ENCODE measurements at places on chromosomes 13 and 19.

DNA sequence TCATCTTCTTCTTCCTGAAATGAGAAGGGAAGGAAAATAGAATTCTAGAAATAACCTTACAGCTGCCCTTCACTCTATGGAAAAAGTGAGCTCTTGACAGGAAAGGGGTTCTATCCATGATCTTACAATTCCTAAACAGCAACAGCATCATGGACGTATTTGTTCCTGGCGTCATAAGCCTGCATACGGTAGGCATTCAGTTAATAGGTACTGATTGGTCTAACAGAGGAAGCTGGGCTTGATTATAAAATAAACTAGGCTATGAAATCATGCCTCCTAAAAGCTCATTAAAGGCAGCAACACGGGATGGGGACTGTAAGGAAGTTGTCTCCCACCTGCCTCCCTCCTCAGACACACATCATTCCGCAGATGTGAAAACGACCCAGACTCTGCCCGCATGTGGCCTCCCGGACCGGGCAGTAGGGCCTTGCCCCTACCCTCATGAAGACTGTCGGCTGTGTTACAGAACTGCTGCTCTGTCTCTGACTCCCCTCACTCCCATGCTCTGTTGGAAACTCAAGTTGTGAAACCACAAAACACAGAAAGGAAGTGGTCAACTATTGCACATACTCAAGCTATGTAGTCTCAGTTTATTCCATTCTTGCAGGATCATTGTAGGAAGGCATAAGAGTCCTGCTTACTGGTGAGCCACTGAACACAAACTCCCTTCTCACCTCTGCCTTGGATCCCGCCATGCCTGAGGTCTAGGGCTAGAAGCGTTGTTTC lies 129.8 kb downstream of the DLEU7 start:
- DNase-seq, result no peak

DNA sequence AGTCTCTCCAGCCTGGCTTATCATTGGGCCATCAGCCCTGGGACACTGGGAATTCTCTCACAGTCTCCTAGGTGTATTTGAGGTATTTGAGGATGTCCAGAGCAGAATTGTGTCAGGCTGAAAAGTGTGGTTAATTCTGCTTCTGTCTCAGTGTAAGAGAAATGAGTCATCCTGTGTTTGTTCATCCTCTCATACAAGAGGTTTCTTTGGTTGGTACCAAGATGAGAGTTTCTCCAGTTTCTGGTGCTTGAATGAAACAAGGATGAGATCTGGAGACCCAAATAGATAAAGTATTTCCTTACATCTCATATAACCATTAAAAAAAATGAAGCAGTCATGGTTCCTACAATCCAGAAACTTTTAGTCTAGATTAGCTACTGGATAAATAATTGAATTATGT lies 7.7 kb downstream of the ZNF253 start:
- no peak for DNase-seq

DNA sequence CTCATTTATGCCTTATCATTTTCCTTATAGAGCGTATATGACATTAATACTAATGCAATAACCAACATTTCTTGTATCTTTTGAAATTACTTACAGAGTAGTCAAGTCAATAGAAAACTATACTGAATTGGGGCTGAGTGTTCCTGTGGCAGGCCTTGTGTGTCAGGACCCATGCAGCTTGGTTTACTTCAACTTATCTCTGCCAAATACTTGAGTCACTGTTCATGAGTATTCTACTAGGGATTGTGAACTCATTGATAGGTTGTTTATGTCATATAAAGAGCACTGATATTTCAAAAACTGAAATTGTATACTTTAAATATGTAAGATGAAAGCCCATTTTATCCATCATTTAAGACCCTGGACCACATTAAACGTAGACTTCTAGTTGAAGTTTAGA lies 688.6 kb upstream of the SLITRK1 start:
- DNase-seq, result no peak

GRCh38 chr13:71922194-71922593 lies 55.2 kb upstream of the DACH1 start:
- DNase-seq, result no peak

DNA sequence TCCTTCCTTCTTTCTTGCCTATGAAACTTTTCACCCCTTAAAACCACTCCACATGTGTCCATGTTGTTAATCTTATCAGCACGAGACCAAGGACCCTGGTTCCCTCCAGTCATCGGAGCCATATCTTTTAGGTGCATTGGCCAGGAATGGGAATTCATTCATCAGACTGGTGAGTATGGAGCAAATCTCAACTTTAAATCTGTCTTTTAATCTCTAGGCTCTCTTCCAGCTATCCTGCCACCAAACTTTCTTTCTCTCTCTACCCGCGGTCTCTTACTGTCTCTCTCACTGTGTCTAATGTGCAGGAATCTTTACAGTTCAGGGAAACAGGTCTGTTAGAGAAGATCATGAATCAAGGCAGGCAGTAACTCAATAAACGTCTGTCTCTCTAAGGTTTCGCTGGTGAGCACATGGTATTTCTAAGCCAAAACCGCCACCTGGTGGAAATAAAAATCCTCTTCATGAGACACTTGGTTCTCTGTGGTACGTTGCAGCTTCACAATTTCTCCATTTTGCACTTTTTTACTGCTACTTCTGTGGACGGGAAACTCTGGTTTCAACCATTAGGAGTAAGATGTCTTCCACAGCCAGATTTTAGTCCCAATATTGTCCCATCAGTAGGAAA lies 16.1 kb downstream of the LGALS16 start:
- peak; percentile 0 for DNase-seq

Measured in C1 segment of cervical spinal cord (tissue), 14 donors.